Trophoblast cell (in vitro differentiated cells and primary cell): ENCODE measurements at places on chromosomes 1 and 21.

DNA sequence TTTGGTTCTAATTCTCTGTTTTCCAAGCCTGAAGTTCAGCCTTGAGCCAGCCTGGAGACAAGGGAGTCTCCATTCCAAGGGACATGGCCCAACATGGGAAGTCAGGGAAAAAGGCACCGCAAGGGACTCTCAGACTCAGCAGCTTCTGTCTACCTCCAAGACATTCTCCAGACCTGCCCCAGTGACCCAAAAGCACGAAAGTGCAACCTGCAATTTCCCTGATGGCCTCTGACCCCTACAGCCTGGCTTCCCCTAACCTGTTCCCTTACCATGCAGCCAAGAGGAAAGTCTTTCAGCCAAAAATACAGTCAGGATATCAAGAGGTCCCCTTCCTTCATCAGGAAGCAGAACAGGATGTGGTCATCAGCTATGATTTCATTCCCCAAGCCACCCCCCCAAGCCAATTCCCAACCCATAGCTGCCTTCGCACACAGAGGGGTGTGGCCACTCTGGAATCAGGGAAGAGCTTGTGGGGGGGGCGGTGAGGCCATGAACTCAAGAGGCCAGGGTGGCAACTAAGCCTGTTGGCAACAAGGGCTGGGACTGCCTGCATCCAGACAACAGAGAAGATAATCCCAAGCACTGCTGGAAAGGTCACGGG, 59.2 kb downstream of the TIAM1 start:
- no peak for DNase-seq

GRCh38 chr1:178724376-178724727, 692 bp upstream of the RALGPS2 start:
- DNase-seq, result no peak

- no peak for DNase-seq
Observed at GRCh38 chr1:236736761-236737160, 50.5 kb downstream of the ACTN2 start.

- no peak for DNase-seq
Observed at GRCh38 chr1:86757272-86757984, 53.1 kb downstream of the SH3GLB1 start.

DNA sequence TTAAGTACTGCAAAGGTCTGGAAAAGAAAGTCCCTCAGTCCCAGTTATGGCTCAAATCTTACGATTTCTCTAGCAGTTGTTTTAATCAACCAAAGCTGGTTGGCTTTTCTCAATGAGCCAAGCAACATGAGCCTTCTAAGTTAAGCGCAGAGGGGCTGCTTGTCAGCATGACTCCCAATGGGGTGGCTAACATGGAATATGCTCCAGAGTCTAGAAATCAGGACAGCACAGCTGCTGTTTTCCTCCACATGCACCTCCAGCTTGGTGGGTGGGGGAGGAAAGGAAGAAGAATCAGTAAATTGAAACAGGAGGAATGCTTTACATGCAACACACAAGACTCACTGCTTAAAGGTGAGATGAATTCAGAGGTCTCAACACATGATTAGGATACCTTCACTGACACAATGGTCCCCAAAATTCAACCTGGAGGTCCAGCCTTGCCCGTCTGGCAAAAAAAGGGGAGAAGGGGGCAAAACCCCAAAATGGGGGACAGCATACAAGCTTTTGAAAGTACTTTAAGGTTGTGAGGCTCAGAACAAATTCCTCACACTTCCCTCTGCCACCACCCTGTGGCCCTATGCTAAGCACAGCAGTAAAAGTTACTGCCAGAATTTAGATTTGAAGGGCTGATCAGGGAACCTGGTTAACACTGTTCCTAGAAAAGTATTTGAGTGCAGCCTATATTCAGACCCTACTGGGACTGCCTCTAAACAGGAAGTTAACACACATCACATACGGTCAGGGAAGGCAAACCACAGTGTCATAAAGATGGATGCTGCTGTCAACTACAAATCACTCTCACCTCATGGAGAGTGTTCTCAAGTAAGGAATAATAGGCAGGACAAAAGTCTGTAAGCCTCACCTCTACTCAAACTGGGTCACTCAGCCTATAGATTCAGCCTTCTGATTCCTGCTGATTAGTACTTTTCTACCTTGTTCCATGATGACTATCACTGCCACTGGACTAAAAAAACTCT, 2.6 kb downstream of the GATAD2B start:
- DNase-seq, result no peak

GRCh38 chr1:82108843-82109242, 308.1 kb downstream of the ADGRL2 start:
- no peak for DNase-seq

GRCh38 chr1:3743421-3743820, 8.8 kb upstream of the CCDC27 start:
- DNase-seq, result no peak

- DNase-seq, result no peak
Observed at GRCh38 chr1:12472798-12473551, 145.0 kb downstream of the DHRS3 start.

GRCh38 chr1:61636376-61636775, 88.6 kb downstream of the TM2D1 start:
- DNase-seq, result no peak

- peak; percentile 73 for DNase-seq
Observed at GRCh38 chr1:46223472-46223943, 20.4 kb downstream of the LURAP1 start.

- DNase-seq, result no peak
Observed at GRCh38 chr1:41583658-41584547, 99.4 kb upstream of the EDN2 start.

GRCh38 chr1:42745851-42746250, 5.8 kb upstream of the CLDN19 start:
- no peak for DNase-seq

DNA sequence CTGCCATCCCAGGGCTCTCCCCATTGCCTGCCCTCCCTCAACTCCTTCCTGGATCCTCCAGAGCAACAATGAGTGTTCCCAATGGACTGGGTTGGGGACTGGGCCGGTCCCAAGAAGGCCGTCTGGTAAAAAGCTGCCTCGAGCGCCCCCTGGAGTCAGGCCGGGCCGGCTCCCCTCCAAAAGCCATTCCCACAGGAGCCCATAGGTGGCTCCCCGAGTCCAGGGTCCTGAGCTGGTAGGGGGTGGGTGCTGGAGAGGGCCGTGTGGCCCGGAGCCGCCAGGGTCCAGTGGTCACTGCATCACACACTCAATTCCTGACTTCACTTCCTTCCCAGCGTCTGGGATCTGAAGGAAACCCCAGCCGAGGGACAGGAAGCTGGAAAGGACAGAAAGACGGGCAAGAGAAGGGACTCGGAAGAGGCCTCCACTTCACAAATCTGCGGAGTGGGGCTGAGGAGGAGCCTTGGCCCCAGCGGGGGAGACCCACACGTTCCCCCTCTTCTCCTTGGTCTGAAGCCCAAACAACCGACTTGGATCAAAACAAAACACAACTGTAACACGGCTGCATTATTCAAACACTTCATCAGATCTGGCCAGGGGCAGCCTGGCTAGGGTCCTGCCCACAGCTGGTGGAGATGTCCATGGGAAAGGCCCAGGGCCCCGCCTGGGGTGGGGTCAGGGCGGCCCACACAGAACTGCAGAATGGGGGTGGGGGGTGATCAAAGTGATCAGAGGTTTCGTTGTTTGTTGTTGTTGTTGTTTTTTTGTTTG, 10.9 kb upstream of the ALDH4A1 start:
- DNase-seq, result peak; percentile 73

GRCh38 chr1:58979086-58979485, 195.2 kb upstream of the JUN start:
- no peak for DNase-seq

DNA sequence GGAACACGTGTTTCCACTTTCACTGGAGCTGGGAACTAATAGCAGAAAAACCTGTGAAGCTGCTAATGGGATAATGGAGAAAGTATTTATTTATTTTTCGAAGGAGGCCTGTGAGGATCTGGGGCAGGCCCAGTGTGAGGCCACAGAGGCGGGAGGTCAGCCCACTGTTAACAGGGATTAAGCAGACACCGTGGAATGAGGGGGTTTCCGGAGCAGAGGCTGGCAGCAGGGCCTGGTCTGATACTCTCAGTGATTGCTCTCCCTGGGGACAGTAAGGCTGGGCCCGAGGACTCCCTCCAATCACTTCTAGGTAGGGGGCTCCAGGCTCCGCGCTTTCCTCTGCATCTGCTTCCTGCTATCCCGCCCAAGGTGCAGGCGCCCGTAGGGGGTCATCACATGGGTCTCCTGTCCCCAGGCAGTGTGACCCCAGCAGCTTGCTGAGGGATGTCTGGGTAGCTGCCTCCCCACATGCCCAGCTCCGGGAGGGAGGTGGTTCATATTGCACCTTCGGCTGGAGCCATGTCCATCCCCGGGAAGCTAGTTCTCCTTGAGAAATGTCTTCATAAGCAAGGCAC, 28.8 kb upstream of the CDCA8 start:
- no peak for DNase-seq

DNA sequence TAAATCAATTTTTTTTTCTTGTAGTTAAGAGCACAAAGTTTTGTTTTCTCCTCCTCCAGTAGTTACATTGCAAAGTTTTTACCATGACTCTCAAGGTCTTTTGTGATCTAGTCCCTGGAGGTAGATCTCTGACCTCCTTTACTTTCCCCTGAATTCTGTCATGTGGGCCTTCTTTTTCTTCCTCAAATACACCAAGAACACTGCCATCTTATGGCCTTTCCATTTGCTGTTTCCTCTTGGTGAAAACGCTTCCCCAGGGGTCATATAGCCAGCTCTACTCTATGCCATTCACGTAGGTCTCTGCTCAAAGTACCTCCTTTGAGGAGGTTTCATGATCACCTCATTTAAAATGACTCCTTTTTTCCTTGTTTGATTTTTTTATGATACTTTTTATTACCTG, 2.7 kb downstream of the DDX20 start:
- no peak for DNase-seq

- no peak for DNase-seq
Observed at GRCh38 chr21:34730194-34730593, 61.4 kb downstream of the CLIC6 start.

- DNase-seq, result peak; percentile 71
Observed at GRCh38 chr21:26777166-26777565, 68.0 kb downstream of the ADAMTS1 start.

- no peak for DNase-seq
Observed at GRCh38 chr21:41871293-41872030, 7.7 kb downstream of the PRDM15 start.

DNA sequence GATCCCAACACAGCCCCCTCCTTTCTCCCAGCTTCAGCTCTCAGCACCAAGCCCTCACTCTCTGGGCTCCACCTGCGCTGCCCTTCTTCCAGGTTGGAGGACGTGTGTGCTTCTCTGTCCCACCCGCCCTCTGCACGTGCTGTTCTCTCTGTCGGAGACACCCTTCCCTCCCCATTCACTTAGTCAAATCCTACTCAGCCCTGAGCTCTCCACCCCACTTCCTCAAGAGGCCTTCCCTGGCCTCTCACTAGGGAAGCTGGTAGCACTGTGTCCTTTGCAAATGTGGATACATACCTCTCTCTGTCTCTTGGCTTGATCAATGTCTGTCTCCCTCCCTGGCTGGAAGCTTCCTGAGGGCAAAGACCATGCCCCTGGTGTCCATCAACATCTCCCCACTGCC, 43.0 kb downstream of the TNFRSF8 start:
- DNase-seq, result no peak
